ENCODE measurements at places on chromosomes 5 and 9. TPM values are rescaled to one million over a fixed set of nuclear protein-coding genes. Genes with fewer than 3 reads are reported as not detected.

The CCL28 gene
- total RNA-seq: 6.1 TPM

DNA sequence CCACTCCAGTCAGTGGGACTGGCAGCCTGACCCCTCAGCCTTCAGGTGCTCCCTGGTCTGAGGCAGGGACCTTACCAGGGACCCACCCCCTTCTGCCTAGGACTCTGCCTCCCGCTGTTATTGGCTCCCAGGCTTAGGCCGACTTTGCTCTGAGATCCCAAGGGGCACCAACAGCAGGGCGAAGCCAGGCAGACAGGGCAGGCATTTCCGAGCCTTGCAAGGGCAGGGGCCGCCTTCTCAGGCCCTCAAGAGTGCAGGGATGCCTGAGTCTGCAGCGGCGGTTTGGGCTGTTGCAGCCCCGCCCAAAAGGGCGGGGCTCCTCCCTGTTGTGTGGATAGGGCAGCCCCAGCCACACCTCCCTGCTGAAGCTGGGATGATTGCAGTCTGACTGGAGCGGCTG is 644.6 kb downstream of the PRR16 start:
- DNase-seq: no peak

The ST8SIA4 gene
- total RNA-seq: 22.8 TPM

The EPB41L4A gene
- 67.5 TPM for total RNA-seq

DNA sequence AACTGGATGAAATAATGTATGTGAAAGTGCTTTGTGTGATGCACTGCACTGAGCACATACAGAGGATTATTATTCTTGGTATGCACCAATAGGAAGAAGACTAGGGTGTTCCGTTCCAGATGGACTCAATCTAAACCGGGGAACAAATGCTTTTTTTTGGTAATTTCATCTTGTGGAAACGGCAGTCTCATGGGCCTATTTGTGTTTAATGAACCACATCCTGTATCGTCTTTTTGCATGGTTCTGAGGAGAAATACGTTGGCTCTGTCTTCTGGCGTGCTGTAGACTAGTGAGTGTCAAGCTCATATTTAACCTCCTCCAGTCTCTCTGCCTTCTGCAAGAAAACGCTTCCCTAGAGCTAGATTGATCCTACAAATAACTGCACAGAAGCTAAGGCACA is 30.0 kb downstream of the TRIM32 start:
- peak; percentile 37 for DNase-seq

The PCDHGC4 gene
- total RNA-seq: 65.5 TPM

The TGFBI gene
- 171 TPM for total RNA-seq

- DNase-seq: no peak
These were observed 15.6 kb upstream of the CLK4 start for GRCh38 chr5:178642351-178642909.

GRCh38 chr9:36164372-36164771 is 4.8 kb upstream of the CCIN start:
- DNase-seq: peak; percentile 30

DNA sequence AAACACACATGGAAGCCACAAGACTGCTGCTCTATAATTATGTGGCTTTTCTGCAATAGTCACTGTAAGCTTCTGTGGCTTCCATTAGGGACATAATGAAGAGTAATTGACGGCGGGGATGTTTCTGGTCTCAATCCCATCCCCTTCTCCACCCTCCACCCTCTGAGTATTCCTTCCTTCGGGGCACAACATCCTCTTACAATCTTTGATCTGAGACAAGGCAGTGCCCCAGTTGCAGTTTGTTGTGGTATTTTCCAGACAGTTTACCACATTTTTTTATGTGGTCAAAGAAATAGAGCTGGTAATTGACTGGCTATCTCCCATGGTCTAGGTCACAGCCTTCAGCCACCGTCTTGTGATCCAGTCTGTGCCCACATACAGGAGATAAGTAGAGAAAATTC is 277.7 kb downstream of the NR2F1-AS1 start:
- no peak for DNase-seq

- DNase-seq: peak; percentile 38
These were observed at the start of gene ARID3C for GRCh38 chr9:34628656-34629490. ARID3C (minus strand) TSS chr9:34629066; CDS start chr9:34628014, 1,052 bp downstream.

DNA sequence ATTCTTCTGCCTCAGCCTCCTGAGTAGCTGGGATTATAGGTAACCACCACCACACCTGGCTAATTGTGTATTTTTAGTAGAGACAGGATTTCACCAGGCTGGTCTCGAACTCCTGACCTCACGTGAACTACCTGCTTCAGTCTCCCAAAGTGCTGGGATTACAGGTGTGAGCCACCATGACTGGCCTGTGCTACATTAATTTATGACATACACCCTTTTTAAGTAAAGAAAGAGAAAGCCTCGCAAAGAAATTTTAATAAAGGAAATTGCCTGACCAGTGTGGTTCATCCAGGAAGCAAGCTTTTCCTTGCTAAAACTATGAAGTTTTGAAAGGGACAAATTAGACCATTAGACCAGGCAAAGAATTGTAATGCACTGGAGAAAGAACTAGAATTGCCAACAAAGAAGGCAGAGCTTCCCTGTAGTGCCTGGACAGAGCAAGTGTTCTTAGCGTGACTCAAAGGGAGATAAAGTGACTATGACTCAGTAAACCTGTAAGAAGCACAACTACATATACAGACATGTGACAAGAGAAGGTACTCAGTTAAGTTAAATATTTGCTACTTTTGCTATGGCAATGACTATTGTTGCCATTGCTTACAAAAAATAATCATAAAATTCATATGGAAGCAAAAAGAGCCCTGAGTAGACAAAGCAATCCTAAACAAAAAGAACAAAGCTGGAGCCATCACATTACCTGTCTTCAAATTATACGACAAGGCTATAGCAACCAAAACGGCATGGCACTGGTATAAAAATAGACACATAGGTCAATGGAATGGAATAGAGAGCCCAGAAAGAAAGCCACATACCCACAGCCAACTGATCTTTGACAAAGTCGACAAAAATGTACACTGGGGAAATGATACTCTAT is 54.6 kb downstream of the FYB1 start:
- no peak for DNase-seq

DNA sequence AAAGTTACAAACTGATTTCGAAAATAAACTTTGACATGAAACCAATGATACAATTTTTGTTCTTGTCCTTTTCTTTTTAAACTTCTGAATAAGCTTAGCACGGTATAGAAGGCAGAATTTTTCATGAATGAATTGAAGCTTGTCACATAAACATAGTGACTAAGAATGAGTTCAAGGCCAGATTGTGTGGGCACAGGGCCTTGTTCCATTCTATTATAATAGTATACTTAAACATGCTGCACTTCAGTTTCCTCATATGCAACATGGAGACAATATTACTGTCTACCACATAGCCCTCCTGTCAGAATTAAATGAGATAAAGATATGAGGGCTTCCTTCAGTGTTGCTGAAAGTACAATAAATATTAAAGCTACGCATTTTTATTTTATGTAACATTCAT is 204.2 kb upstream of the HAPLN1 start:
- no peak for DNase-seq

- no peak for DNase-seq
These were observed 79.5 kb downstream of the GLIS3 start for GRCh38 chr9:4220346-4220745.

The TAF11L5 gene
- total RNA-seq: not detected

The FABP6 gene
- 2.8 TPM for total RNA-seq

The MELK gene
- total RNA-seq: 12.6 TPM

The ADAMTS16 gene
- total RNA-seq: 12.3 TPM

- no peak for DNase-seq
These were observed 2.2 kb upstream of the SLIT3 start for GRCh38 chr5:169303119-169303515.

The ARSI gene
- 5.4 TPM for total RNA-seq

The CCL27 gene
- total RNA-seq: not detected

DNA sequence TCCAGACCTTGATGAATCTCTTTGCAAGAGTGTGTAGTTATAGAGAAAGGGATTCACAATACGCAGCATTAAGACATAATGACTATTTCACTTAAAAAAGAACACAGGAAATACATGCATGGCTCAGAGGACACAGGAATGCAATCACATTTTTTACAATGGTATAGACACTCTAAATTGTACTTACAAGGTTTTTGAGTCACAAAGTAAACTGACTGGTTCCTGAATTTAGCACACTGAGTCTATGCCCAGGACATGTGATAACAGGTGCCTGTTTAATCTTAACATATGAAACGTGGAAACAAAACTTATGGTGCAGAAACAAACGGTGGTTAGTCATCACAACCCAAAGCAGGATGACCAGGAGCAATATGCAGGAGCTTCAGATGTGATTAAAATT is 6.7 kb downstream of the EPB41L4A start:
- no peak for DNase-seq

DNA sequence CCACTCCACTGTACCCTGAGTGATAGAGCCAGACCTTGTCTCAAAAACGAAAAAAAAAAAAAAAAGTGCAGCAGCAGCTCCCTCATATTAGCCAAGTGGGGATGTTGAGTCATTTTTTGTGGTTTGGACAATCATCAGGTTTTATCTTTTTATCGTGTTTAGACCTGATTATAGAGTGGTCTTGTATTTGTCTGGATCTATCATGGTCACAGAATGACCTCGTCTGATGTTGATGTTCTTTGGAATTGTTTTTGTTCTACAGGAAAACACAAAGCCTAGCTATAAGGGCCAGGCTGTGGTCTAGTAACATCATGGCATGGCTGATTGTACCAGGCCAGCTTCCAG is 1.6 kb upstream of the FBXW11 start:
- no peak for DNase-seq

The MORN5 gene
- total RNA-seq: 18.7 TPM

DNA sequence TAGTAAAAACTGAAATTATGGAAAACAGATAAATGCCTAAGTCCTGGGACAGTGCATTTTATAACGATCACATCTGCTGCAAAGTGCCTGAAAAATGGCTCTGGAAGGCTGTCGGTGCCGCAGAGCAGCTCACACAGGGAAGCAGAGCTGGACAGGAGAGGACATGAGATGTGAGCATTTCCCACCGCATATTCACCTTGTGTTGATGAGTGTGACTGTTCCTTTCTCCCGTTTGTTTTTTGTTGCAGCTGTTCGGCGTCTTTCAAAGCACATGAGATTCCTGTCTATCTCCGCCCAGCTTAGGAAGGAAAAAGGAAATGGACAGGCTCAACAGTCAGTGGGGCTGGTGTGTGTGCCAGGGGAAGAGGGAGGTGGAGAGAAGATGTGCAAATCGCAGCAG is 164.9 kb upstream of the SEMA6A start:
- DNase-seq: no peak

DNA sequence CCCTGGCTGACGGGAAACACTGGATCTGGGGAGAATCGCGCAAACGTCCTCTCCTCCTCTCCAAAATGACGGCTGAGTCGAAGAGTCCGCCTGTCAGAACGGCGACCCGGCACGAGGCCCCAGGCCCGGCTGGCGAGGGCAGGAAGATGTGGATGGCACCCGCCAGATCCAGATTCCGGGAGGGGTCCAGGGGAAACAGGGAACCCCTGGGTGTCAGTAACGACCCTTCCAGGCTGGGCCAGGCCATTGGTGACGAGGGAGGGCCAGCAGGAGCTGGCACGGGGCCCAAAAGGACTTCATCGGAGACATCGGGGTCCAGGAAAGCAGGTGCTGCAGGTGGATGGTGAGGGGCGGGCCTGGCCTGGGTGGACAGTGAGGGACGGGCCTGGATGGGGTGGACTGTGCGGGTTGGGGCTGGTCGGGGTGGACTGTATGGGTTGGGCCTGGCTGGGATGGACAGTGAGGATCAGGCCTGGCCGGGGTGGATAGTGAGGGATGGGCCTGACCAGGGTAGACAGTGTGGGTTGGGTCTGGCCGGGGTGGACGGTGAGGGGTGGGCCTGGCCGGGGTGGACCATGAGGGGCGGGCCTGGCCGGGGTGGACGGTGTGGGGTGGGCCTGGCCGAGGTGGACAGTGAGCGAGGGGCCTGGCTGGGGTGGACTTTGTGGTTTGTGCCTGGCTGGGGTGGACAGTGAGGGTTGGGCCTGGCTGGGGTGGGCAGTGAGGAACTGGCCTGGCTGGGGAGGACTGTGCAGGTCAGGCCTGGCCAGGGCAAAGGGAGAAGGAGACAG is 14.0 kb downstream of the SLC6A3 start:
- no peak for DNase-seq

GRCh38 chr5:151676314-151676712 is 10.4 kb downstream of the SPARC start:
- DNase-seq: no peak

The ZNF483 gene
- 92.8 TPM for total RNA-seq

DNA sequence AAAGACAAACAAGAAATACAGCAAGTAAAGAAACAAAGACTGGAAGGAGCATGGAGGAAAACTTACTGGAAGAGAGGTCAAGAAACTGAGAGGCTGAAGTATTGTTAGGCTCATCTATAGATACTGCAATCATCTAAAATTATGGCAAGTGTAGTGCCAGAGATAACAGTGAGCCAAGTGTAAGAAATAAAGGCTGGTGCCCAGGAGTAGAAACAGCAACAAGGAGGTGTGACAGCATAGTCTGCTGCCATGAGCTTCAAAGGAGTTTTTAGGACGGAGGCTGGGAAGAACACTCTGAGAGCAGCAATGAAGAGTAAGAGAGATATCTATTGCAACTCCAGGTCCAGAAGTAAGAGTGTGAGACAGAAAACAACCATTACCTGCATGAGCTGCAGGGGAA is 60.5 kb downstream of the MEGF9 start:
- no peak for DNase-seq

The DRD1 gene
- total RNA-seq: 2.3 TPM

- DNase-seq: no peak
These were observed 79.4 kb downstream of the LPAR1 start for GRCh38 chr9:110958847-110959246.

DNA sequence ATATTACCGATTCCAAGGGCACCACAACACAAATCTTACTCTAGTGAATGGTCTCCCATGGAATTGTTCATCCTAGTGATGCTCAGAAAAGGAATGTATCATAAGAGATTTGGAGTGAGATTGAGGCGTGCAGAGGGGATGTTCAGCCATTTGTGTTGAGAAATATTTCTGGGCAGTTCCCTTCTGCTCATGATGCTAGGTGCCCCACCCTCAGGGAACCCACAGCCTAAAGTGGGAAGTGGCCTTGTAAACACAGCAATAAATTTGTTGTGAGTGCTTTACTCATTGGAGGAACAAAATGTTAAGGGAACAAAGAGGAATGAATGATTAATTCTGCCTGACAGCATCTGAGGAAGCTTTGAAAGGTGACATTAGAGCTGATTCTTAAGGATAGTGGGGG is 129.9 kb downstream of the TLE4 start:
- DNase-seq: no peak

DNA sequence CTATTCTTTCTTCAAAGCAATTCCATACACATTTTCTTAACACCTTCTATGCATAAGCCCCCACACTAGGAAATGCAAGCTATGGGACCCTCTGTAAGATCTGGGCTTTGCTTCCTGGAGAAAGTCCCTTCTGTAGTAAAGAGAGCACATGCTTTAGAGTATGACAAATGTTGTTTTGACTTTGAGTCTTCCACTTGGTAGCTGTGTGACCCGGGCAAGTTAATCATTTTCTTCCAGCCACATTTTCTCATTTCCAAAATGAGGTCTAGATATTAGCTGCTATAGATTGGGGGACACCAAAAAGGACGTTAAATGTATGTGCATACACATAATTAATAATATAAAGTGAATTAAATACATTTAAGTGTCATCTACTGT is 334.0 kb downstream of the NFIB start:
- DNase-seq: no peak
